Fibroblast of lung (primary cell): ENCODE measurements at places on chromosomes 16 and 17. TPM values are rescaled to one million over a fixed set of nuclear protein-coding genes. Genes with fewer than 3 reads are reported as not detected.
A peak's percentile ranks its signal among the peaks of the same experiment; 100 is the strongest.

CCDC200 gene
- not detected in 2 replicates for total RNA-seq

DNA sequence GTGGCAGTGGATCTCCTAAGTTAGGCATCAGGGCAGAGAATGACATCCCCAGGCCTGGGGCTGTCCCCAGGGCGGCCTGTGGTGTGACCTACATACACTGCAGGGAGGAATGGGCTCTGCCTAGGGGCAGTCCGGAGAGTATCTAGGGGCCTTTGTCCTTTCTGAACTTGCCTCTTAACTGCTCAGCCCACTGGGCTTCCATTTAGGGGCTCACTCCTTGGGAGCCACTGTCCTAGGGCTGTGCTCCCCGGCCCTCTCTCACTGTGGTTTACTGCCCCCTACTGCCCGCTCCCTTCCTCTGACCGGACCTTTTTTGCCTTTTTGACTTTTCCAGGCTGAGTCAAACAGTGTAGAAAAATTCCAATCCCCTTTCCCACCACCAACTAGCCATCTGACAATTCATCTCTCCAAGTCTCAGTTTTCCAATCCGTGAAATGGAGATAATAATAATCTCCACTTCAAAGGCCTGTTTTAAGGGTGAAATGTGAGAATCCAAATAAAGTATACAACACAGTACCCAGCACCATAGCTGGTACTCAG is 66.8 kb downstream of the DNAH3 start:
- peak; percentile 46 for DNase-seq

DNA sequence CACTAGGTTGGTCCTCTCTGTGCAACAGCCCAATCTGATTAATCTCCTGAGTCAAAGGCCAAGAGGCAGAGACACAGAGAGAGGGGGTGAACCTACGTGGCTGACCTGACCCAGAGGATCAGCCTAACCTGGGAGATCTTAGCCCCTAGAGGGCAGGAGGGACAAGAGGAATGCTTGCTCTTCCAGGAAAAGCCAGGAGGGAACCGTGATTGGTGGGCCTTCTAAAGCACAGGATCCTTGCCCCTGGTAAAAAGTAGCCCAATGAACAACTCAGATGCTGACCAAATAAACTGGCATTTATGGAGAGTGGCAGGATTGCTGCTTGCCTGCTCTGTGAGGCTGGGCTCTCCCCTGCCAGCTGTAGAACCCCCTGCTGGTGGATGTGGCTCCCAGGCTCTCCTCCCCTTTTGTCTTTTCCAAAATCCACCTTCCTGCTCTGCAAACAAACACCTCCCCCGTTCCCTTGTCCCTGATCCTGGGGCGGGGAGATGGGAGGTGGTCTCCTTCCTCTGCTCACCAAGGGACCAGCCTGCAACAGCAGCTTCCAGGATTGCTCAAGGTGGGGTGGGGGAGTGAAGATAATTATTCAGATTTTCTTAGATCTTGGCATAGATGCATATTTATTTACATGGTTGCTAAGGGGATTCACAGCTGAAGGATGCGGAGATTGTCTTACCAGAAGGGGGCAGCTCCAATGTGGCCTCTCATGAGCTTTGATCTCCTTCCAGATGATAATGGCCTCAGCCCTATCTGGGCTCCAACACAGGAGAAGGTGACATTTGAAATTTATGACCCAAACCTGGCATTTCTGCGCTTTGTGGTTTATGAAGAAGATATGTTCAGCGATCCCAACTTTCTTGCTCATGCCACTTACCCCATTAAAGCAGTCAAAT is 71.9 kb downstream of the SDR42E1 start:
- DNase-seq, result no peak

MATCAP1 gene
- 21.8 and 28.4 TPM in 2 replicates for total RNA-seq

CTRB1 gene
- total RNA-seq, result not detected in 2 replicates

GRCh38 chr16:3027489-3027795 is 3.6 kb downstream of the THOC6 start:
- DNase-seq, result no peak

- no peak for DNase-seq
Observed at GRCh38 chr16:61579195-61579594, 457.0 kb downstream of the CDH8 start.

- DNase-seq, result no peak
Observed at GRCh38 chr17:66107731-66108130, 84.2 kb downstream of the CEP112 start.

- no peak for DNase-seq
Observed at GRCh38 chr17:37796076-37796475, 51.2 kb upstream of the HNF1B start.

- DNase-seq, result no peak
Observed at GRCh38 chr16:66144641-66145040, 221.8 kb upstream of the CDH5 start.

DNA sequence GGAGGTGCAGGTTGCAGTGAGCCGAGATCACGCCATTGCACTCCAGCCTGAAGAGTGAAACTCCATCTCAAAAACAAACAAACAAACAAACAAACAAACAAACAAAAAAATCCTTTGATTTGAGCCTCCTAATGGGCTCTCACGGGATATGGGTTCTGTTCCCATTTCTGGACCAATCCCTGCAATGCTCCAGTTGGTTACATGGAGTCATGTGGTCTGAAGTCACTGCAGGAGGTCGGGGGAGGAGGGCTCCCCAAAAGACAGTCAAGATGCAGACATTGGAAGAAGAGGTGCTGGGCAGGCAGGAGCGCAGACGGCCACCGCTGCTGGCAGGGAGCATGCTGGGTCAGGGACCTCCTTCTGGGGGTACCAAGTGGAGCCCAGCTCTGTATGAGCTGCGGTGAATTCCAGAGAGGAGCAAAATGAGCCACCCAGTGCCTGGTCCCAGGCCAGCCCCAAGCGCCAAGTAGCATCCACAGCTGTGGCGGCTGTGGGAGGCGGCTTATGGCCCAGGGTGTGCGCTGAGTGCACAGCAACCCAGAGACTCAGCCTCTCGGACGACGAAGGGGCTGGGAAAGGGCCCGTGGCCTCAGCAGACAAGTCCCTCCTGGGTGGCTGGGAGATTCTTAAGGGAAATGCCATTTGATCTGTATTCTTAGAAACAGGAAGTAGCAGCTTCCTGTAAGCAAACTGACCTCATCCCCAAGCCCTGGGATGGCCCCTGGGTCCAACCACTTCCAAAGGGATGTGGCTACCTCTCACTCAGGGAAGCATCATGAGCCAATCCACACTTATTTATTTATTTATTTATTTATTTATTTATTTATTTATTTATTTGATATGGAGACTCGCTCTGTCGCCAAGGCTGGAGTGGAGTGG is 19.6 kb upstream of the ATP2A3 start:
- peak; percentile 34 for DNase-seq

IRX3 gene
- total RNA-seq, result 0.33 and 0.77 TPM in 2 replicates

GRCh38 chr17:71477356-71477755 is 643.5 kb upstream of the SOX9 start:
- DNase-seq, result no peak

DNA sequence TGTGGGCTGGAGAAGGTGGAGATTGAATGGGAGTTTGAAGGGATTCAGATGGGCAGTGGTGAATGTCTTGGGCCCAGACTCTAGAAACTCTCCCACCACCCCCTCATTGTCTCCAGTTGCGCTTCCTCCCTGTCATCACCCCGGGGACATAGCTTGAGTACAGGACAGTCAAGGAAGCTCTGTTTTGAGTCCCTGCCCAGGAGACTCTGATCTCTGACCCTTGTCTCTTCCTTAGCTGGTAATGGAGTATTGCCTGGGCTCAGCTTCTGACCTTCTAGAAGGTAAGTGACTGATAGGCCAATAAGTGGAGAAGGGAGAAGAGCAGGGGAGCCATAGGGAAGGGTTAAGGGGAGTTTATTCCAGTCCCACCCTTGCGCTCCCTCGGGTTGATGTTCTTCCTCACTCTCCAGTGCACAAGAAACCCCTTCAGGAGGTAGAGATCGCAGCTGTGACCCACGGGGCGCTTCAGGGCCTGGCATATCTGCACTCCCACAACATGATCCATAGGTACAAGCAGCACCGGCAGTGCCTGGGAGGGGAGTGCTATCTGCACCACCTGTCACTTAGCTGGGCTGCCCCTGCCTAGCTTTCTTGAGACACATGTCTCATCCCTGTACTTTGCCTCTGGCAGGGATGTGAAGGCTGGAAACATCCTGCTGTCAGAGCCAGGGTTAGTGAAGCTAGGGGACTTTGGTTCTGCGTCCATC is 5.0 kb downstream of the TAOK2 start:
- no peak for DNase-seq

DNA sequence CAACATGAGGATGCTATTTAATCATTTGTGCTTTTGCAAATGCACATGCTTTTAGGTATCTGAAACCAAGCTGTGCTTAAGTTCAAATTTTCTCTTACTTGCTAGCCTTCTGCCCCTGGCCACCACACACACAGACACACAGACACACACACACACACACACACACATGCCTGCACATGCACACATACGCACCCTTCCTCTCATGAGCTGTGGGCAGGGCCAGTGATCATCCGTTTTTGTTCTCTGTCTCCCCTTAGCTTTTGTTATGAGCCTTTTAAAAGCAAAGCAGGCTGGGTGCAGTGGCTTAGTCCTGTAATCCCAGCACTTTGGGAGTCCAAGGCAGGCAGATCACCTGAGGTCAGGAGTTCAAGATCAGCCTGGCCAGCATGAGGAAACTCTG is 34.2 kb downstream of the CD300LF start:
- DNase-seq, result no peak

DNA sequence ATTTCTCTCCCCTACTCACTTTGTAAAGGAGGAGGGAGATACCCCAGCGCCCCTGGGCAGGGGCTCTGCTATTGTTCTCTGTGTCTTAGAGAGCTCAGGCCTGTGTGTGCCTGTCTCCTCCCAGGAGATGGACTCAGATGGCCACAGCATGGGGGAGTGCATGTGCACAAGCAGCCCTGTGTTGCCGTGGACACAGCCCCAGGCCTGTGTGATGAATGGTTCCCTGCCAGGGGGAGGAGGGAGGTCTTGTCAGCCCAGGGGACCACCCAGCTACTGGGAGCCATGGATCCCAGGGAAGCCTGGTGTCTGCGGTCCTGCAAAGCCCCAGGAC is 26.3 kb downstream of the GINS2 start:
- no peak for DNase-seq

GRCh38 chr16:31200821-31201568 is 1.6 kb downstream of the PYCARD start:
- no peak for DNase-seq

CPHXL2 gene
- not detected in 2 replicates for total RNA-seq
